ENCODE measurements at places on chromosomes 6 and 20. TPM values are rescaled to one million over a fixed set of nuclear protein-coding genes. Genes with fewer than 3 reads are reported as not detected.

DNA sequence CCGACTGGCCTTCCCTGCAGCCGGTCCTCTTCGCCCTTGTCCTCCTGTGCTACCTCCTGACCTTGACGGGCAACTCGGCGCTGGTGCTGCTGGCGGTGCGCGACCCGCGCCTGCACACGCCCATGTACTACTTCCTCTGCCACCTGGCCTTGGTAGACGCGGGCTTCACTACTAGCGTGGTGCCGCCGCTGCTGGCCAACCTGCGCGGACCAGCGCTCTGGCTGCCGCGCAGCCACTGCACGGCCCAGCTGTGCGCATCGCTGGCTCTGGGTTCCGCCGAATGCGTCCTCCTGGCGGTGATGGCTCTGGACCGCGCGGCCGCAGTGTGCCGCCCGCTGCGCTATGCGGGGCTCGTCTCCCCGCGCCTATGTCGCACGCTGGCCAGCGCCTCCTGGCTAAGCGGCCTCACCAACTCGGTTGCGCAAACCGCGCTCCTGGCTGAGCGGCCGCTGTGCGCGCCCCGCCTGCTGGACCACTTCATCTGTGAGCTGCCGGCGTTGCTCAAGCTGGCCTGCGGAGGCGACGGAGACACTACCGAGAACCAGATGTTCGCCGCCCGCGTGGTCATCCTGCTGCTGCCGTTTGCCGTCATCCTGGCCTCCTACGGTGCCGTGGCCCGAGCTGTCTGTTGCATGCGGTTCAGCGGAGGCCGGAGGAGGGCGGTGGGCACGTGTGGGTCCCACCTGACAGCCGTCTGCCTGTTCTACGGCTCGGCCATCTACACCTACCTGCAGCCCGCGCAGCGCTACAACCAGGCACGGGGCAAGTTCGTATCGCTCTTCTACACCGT, 6.1 kb downstream of the UBD start:
- peak; percentile 31 for DNase-seq

DNA sequence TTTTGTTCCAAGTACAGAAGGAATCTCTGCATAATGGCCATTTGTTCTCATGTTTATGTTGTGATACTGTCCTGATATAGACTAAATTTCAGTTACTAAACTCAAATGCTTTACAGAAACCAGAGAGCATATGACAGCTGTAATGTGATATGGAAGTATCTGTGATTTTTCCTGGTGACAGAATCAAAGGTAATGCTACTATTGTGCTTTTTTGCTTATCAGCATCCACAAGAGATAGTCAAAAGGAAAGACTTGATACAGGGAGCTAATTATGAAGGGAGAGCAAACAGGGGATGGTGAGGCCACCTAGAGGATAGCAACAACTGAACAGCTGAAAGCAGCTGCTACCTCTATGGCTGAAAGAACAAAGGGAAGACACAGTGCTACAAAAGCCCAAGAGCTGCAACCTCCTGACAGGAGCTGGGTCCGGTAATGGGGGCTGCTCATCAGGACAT, 181.4 kb downstream of the PHF3 start:
- DNase-seq: no peak

GRCh38 chr6:82178759-82179112, 68.8 kb downstream of the IBTK start:
- DNase-seq: no peak

DNA sequence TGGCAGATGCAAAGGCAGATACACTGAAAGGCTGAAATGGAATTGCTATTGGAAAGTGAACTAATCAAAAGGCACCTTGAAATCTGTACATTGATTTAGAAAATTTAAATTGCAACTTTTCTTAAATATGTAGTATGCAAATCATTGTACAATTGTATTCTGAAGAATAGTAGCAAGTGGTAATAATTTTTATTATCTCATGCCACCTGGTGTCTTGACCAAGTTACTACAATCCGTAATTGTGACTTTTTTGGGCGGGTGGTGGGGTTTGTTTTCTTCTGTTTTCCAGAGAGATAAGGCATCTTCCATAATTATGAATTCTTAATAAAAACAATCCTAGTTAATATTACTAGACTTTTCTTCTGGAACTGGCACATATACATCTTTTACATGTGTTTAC, 12.5 kb upstream of the BCKDHB start:
- DNase-seq: no peak

DNA sequence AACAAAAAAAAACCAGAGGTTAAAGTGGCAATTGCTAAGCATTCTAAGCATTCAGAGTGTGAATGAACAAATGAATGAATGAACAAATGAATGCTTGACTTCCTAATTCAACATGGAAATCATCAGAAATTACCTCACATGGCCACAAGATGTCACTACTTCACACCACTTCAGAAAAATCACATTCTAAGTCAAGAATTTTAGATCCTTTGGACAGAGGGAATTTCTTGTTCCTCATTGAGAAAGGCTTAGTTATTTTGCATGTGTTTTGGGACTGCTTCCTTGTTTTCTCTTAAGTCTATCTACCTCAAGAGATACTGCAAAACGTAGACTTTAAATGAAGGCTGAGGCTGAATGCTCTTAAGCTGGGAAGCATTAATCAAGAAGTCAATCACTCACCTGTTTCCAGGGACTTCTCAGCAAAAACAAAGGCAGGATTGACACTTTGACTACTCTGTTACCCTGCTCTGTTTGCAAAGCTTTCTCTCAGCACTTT, 120.2 kb downstream of the MBOAT1 start:
- DNase-seq: no peak

DNA sequence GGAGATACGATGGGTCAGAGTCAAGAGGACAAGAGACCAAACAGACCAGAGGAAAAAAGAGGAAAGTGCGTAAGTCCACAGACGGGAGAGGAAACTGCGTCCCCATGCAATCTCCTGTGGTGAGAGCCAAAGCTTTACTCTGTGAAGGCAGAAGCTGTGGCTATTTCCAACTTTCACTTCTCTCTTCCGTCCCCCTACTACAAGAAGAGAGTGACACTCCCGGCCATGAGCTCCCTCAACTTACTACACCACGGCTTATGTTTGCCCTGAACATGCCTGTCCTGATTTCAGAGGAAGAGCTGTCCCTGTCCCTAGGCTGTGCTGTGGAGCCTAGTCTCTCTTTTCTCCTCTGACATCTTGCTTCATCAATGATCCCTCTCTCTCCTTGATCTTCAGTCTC, 11.5 kb upstream of the SSR1 start:
- DNase-seq: no peak

DNA sequence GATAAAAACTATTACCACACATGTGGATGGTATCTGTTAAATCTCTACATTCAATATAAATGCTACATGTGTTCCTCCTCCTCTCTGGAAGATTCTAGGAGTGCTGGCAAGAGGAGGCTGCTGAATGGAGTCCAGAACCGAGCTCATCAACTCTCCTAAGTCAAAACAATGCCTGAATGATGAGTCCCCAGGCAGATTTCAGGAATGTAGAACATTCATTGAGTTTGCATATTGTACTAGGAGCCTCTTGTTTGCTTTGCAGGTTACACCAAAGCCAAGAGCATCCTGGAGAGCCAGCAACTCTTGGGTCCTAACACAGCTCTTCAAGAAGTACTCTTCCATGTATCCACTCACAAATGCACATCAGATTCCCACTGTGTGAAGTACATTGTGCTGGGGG, 117.6 kb upstream of the UST start:
- no peak for DNase-seq

DNA sequence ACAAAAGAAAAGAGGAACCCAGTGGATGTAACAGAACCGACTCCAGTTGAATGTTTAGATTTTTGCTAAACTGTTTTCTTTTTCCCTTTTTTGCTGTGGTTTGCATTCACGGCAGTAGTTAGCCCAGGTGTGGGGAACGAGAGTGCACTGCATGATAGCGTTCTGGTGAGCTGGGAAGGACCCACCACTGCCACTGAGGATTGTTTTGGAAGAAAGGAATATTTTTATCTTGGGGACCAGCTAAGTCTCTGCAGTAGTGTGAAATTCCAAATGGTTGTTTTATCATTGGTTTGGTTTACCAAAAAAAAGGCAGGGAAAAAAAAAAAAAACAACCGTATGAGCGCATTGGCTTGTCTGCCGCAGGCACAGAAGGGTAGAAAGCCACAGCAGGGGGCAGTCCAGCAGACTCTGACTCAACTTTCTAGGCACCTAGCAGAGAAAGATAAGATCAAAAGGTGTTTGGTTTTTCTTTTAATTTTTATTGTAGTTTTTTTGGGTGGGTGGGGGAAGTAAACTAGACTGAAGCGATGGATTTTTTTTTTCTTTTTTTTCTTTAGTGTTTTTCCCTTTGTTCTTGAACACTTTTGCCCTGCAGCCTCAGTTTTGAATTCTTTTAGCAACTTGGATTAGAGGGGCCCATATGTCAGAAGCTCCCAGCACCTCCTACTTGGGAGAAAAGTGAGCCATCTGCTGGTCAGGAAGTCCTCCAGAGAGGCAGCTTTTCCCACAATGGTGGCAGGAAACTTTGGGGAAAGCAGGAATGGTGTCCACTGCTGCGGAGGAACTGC, 13.5 kb upstream of the RAB5IF start:
- no peak for DNase-seq

DNA sequence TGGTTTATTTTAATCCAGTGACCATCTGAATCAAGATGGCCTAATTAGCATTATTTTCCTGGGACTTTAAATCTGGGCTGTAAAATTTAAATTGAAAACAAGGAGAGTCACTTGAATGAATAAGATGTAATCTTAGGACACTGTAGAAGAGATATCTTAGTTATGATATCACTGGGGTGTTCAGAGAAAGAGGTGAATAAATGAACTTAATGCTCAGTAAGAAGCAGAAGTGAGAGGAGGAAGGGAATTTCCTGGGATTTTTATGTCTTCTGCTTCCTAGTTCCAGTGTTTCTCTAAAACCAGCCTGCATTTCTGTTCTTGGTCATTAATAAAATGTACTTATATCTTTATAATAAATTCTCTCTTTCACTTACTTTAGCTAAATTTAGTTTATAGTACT, 136.8 kb upstream of the PTPRK start:
- no peak for DNase-seq

GRCh38 chr6:16345449-16346330, 107.3 kb downstream of the GMPR start:
- DNase-seq: no peak

- DNase-seq: no peak
Measured at GRCh38 chr6:79225717-79226599, 8.5 kb downstream of the HMGN3 start.

OGFR gene
- 34.0 TPM for total RNA-seq

- DNase-seq: no peak
Measured at GRCh38 chr6:38078671-38079070, 259.1 kb downstream of the ZFAND3 start.

- DNase-seq: no peak
Measured at GRCh38 chr6:167824591-167825331, 1.9 kb upstream of the AFDN start.
